ENCODE measurements at places on chromosomes 1 and 21.

DNA sequence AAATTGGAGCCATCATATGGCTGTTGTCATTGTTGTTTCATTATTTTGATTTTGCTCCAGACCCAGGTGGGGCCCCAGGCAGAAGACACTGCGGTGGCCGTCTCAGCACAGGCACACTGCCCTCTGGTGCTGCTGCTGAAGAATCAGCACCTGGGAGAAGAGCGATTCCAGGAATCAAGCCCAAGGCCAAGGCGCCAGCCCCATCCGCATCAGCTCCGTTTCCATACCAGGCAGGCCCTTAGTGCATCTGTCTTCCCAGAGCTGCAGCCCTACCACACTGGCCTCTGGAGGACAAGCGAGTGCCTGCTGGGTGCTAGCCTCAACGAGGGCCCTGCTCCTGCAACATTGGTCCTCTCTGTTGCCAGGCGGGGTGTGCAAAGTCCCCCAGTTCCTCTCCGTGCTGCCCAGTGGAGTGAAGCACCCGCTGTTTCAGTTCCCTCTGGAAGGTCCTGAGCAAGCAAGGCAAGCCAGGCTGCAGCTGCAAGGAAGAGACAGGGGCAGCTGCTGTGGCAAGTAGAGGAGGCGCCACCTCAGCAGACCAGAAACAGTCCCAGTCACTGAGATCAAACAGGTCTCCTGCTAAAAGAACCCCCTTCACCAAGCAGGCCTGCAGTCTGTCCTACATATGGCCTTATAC is 5.2 kb downstream of the GRIK3 start:
- DNase-seq, result no peak

GRCh38 chr1:36006941-36007500 is 76.1 kb downstream of the AGO3 start:
- no peak for DNase-seq

GRCh38 chr1:84888753-84889152 is 4.3 kb downstream of the LPAR3 start:
- no peak for DNase-seq

GRCh38 chr1:66402194-66402593 is 131.8 kb upstream of the SGIP1 start:
- DNase-seq, result no peak

DNA sequence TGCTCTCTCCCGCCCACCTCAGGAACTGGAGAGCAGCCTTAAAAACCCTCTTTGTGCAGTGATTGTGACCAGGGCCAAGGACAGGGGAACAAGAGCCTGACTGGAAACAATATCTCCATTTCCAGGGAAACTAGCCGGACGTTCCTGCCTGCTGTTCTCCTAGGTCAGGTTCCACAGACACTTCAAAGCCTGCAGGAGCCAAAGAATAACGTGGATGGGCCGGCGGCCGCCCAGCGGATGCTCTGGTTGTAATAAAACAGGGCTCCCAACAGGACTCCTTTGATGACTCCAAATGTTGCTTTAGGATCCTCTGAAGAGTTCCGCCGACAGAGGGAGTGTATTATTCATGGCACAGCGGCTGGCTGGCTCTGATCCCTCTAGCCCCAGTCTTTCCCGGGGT is 162.2 kb downstream of the PLXNA2 start:
- no peak for DNase-seq

GRCh38 chr1:21641967-21642739 is 27.0 kb downstream of the RAP1GAP start:
- DNase-seq, result no peak

GRCh38 chr1:239893127-239893731 is 198.5 kb upstream of the FMN2 start:
- DNase-seq, result no peak

Data from activated CD4-positive, CD25-positive, alpha-beta regulatory T cell (primary cell).